ENCODE measurements at places on chromosomes 7 and 10.

- no peak for DNase-seq
Observed at GRCh38 chr7:148487912-148488311, 102.7 kb upstream of the C7orf33 start.

DNA sequence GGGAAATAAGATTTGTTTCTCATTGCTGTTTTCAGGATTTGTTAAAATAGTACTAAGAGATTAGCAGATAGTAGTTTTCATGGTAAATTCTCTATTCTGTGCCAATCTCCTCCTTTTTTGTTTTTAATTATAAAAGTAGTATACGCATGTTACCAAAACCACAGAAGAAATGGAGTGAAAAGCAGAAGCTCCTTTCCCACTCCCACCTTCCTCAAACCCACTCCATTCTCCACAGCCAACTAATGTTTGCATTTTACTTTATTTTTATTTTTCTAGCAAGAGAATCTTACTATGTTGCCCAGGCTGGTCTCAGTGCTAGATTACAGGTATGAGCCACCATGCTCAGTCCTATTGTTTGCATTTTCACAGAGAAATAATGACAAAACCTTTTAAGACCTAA is 4.5 kb upstream of the LRMDA start:
- DNase-seq = no peak

GRCh38 chr7:4775848-4776623 is 613 bp downstream of the AP5Z1 start:
- no peak for DNase-seq

DNA sequence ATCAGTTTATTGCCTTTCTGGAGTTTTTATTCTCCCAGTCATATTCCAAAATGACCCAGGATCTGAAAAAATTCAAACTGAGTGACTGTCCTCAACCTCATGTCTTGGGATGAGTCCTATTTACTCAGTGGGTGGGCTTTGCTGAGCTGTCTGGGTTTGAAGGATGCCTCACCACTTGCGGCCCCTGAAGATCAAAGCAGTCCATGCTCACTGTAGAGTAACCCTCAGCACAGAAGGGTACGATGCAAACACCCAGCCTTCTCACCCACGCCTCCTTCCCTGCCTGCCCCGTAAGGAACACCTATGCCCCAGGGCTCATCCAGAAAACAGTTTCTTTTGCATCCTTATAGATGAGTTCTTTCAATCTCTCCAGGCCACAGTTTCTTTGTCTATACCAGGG is 42.2 kb upstream of the GRB10 start:
- no peak for DNase-seq

- no peak for DNase-seq
Observed at GRCh38 chr7:135160098-135160857, 10.2 kb downstream of the CYREN start.

GRCh38 chr10:54470324-54470631 is 330.8 kb downstream of the PCDH15 start:
- DNase-seq = no peak

DNA sequence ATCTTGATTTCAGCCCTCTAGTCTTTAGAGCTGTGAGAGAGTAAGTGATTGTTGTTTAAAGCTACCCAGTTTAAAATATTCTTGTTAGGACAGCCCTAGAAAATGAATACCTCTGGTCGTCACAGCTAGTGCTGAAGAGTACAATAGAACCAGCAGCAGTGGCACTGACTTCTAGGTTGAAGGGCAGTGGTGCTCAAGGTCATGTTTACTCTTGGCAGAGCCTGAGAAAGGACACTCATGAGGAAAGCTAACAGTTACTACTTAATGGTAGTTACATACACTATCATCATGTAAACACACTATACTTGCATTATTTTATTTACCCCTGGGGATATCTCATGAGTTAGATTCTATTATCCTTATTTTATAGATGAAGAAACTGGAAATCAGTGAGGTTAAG is 323.0 kb downstream of the SH2D4B start:
- no peak for DNase-seq

DNA sequence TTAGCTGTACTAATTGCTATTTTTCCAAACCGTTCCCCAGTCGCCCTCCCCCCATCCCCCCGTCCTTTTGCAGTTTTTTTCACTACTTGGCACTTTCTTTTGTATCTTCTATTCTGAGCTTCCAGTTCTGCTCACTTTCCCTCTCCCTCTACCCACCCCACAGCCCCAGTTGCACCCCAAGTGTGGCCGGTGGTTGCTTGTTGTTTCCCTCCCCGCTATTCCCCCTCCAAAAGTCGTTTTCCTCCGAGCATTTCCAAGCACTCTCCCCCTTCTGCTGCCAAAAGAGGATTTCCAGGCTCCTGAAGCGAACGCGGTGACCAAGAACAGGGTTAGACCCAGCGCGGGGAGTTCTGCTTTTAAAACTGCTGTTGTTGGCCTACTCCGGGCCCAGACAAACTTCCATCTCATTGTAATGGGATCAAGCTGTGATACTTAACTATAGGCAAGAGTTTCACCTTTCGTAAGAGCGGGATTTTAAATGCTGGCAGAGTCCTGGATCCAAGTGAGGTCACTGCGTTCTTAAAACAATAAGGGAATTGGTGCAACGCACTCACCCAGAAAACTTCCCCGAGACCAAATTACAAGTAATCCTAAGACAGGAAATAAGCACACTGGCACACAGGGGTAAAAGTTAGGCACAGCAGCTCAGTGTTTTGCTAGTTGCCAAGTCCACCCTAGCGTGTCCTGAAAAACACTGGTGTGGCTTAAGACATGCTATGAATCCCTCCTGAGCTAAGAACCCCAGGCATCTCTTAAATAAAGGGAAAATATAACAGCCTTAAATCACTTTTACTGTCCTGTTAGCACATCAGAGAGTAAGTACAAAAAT is 1.5 kb upstream of the RGS10 start:
- DNase-seq = peak; percentile 73

DNA sequence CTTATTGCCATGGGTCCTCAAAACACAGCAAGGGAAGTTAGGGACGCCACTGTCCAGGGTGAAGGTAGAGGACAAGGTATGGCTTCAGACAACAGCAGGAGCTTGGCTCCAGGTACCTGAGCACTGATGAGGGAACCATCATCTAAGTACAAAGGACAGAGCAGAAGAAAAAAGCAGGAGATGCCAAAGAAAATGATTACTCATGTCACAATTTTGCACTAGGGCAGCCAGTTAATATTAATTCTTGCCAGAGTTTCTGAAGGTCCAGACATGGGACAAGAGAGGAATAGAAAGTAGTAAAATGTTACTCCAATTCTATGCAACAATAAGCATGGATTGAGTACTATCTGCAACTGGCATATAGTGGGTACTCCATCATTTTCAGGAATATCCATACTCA is 14.1 kb downstream of the PTN start:
- no peak for DNase-seq

- peak; percentile 5 for DNase-seq
Observed at GRCh38 chr7:40793132-40793531, 658.3 kb downstream of the SUGCT start.

DNA sequence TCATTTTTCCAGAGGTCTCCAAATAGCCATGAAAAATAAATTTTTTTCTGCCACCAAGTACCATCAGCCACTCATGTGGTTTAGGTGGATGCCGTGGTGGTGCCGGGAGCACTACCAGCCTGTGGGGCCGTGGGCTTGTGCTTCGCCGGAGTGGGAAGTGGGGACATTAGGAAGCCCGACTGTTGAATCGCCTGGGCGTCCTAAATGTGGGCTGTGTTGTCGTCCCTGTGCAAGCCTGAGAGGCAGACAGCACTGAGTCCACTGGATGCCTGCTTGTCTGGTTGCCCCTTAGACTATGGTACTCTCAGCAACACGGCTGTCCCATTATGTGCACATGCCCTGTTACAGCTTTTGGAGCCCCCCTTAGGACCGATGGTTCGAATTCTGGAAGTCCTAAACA is 59.9 kb downstream of the MGMT start:
- no peak for DNase-seq

DNA sequence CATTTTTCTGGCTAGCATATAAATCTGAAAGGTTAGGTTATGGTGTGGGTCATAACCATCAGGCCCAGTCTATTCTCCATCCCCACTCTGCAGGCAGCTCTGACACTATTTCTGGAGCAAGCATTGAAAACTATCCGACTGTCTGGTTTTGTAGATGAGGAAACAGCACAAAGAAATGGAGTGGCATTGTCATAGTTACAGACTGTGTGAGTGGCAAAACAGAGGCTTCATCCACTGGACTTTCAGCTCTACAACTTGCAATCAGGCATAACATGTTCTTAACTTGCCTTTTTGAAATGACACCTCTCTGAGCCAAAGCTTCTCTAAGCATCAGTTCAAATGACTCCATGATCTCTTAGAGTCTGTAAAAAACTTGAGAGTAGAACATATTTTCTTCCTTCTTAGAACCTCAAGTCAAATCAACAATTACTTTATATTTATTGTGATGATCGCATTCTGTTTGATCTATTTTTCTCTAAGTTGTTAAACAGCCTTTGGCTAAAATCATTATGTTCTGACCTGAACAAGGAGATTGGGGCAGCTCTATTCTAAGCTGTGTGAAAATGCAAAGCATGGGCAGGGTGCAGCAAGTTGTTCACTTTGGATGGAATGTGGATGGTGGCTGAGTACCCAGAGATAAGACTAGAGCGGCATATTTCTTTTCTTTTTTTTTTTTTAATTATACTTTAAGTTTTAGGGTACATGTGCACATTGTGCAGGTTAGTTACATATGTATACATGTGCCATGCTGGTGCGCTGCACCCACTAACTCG is 68.5 kb downstream of the LRRC4 start:
- DNase-seq = no peak

- no peak for DNase-seq
Observed at GRCh38 chr10:124088915-124089314, 4.5 kb downstream of the CHST15 start.

- no peak for DNase-seq
Observed at GRCh38 chr10:75450075-75450445, 18.6 kb downstream of the LRMDA start.

- no peak for DNase-seq
Observed at GRCh38 chr7:135189221-135189662, 18.7 kb upstream of the CYREN start.

DNA sequence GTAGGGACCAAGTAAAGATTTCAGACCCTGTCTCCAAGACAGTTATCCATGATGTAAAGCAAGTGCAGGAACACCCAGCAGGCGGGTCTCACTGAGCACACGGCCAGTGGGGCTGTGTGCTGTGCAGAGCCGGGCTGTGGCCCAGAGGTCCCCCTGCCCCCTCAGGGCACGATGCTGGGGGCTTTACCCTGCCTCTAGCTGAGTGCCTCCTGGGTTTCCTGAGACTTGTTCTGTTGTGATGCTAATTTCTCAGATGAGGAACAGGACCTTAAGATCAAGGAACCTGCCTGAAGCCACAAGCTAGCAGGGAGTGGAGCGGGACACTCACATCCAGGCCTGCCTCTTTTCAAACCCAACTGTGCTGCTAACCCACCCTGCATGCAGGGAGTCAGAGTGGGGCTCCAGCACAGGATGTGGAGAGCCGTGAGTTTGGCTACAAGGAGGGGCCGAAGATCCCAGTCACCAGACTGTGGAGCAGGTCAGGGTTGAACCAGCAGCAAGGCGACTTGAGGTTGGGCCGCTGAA is 76.1 kb upstream of the LYZL2 start:
- no peak for DNase-seq

DNA sequence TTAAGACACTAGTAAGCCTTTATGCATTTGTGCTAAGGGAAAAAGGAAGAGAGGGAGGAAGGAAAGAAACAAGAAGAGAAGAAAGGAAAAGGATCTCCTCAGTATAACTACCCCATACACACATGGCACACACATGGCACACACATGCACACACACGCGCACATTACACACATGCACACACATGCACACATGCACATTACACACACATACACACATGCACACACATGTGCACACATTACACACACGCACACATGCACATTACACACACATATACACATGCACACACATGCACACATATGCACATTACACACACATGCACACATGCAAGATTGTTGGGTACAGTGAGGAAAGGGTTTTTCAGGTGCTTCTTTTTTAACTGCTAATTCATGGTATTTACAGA is 311.2 kb downstream of the SKIDA1 start:
- DNase-seq = no peak

DNA sequence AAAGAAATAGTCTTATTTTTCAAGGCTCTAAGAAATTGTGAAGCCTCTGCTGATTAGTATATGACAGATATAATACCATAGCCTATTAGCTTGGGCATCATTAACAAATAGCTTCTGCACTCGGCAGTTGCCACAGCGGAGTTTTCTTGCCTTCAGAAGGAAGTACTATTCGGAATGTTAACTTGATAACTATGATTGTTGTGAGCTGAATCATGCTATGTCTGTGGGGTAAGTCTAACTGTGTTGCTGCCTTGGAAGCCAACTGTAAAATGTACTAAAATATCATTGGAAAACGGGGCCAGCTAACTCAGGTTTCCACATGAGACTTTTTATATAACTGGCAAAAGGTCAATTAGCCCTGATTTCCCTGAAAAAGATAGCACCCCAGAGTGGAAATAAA is 93.2 kb downstream of the TWIST1 start:
- peak; percentile 4 for DNase-seq

DNA sequence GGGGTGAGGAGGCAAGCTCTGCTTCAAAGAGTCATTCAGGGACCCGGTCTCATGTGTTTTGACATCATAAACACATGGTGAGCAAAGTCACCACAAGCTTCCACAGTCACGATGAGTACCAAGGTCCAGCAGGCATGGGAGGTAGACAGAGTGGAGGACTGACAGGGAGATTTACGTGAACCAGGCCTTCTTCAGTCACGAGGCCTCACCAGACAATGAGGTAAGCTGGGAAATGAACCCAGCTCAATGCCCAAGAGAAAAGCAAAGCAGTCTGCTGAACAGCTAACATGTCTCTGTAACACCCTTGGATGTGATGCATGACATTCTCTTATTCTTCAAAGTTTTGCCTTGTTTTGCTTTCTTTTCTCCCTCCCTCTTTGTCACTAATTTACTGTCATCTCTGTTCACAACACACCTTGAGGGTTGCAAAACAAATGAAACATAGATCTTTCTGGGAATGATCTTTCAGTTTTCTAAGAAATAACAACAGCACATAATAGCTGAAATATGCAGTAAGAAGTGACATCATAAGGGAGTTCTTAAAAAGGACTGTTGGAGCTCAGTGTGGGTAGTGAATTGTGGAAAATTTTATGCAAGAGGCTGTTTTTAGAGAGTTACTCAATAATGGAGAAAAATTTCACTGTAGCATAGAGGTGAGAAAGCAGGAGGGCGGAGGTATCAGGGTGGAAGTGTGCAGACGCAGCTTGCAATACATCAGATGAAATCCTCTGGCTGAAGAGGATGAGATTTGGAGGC is 9.0 kb downstream of the PPP1R17 start:
- DNase-seq = no peak

GRCh38 chr10:68506411-68506810 is 20.9 kb downstream of the SLC25A16 start:
- DNase-seq = no peak
